Activated T-cell treated with anti-CD3 and anti-CD28 coated beads for 24 hours (primary cell): ENCODE measurements at places on chromosomes 4 and X.
A peak's percentile ranks its signal among the peaks of the same experiment; 100 is the strongest.

- no peak for DNase-seq
Measured at GRCh38 chr4:1544861-1545281, 138.6 kb upstream of the NKX1-1 start.

DNA sequence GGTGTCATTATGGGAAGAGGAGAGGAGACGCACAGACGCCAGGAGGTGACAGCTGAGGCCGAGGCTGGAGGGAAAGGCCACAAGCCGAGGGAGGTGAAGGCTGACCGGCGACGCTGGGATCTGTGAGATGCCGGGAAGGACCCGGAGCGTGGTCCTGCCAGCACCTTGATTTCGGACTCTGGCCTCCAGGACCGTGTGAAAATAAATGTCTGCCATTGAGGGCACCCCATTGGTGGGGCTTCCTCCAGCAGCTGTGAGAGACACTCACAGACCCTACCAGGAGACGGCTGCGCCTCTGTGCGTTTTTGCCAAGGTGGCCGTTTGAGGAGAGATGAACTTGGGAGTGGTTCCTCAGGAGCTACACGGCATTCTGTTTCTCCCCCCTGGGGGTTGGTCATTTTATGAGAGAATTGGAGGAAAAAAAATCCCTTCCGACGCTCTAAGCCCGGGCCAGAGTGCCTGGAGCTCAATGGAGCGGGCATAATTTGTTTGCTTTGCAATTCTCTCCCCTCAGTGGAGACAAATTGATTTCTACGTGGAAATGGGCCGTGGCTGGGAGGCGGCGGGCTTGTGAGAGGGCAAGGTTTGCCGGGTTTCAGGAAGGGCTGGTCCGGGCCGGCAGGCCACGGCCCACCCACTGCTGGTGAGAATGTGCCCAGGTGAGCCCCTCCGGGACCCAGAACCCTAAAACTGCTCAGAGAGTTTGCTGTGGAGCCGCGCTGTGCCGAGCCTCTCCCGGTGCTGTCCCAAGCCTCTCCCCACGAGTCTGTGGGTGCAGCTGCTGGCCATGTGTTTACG is 53.9 kb downstream of the CPZ start:
- DNase-seq = no peak

DNA sequence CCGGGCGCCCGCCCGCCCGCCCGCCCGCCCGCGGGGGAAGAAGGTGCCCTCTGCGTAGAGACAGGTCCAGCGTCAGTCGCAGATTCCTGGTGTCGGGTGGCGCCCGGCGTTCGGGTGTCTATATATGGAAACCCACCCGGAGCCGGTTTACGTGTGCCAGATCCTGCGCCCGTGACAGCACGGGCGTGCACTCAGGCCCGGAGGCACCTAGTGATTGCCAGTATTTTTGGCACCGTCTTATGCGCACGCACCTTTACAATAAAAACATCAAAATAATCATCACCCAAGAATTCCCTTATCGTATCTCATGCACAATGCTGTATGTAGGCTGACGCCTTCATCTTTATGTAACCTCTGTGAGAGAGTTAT is 519 bp downstream of the SLC25A4 start:
- no peak for DNase-seq

- no peak for DNase-seq
Measured at GRCh38 chr4:65651751-65652150, 18.5 kb downstream of the EPHA5 start.

- no peak for DNase-seq
Measured at GRCh38 chr4:122815248-122815647, 11.4 kb upstream of the FGF2 start.

DNA sequence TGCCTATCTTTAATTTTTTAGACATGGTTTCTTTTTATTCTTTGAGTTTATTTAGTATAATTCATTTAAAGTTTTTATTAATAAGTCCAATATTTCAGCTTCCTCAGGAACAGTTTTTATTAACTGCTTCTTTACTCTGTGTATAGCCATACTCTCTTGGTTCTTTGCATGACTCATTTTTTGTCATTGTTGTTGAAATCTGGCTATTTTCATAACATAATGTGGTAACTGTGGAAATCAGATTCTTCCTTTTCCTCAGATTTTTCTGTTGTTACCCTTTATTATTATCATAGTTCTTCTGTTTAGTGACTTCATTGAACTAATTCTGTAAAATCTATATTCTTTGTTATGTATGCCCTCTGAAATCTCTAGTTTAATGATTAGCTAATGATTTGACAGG is 124.9 kb upstream of the CYSLTR1 start:
- DNase-seq = no peak

DNA sequence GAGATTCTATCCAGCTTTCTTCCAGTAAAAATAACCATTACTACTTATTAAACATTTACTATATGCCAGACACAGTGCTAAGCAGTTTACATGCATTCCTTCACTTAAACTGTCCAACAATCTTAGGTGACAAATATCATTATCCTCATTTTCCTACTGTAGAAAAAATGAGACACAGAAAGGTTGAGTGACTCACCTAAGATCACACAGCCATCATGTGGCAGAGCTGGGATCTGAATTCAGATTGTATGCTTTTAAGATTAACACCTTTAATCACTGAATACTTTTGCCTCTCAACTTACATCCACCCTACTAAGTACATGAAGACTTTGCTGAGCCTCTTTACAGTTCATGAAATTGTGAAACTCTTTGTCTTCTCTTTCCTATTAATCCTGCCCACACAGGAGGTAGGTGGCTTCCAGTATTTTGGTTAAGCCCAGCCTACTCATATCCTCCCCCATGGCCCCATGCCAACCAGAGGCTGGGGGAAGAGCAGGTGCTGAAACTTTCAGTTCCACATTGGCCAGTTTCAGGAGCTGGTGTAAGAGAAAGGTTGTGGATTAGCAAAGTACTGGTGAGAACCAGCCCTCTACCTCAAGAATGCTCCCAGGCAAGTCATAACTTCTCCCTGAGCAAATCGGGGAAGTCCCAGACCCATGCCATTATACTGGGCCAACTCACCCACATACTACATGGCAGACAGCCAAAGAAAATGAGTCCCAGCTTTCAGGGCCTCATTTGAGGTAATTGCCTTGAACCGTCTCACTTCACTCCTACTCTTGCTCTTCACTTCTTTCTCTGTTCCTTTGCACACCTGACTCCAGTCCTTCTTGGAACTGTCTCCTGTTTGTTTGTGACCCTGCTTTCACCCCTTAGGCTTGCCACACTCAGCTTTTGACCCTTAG is 211.1 kb downstream of the GUCY2F start:
- DNase-seq = no peak

DNA sequence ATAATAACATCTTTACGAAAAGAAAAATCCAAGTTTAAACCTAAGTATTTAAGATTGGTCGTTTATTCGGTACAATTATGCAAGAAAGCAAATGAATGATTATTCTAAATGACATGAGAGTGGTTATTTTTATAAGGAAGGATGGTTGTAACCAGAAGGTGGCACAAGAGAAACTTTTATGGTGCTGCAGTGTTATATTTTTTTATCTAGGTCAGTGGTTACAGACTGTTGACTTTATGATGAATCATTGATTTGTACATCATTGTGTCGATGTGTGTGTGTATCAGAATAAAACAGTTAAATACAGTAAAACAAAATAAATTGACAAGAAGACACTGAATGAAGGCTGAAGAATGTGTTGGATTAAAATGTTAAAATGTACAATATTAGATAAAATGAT is 9.8 kb downstream of the DCAF8L2 start:
- DNase-seq = no peak

GRCh38 chrX:108268434-108269080 is 169.7 kb downstream of the COL4A6 start:
- no peak for DNase-seq

DNA sequence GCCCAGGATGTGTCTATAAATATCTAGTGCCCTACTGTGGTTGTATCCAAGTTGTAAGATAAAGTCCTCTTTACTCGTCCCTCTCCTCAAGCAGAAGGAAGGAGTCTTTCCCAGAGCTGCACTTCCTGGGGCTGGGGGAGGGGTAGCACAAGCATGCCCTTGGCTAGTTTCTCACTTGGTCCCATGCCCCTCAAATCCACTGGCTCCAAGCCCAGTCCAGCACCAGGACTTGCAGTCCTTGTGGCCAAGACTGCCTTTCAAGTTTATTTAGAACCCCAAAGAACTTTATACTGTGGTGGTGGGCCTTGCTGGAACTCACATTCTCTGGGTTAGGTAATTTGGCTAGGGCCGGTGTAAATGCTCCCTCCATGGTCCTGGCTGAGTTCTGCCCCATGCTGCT is 43.2 kb upstream of the SLC10A4 start:
- no peak for DNase-seq

- no peak for DNase-seq
Measured at GRCh38 chrX:94401426-94401825, 727.4 kb downstream of the FAM133A start.

DNA sequence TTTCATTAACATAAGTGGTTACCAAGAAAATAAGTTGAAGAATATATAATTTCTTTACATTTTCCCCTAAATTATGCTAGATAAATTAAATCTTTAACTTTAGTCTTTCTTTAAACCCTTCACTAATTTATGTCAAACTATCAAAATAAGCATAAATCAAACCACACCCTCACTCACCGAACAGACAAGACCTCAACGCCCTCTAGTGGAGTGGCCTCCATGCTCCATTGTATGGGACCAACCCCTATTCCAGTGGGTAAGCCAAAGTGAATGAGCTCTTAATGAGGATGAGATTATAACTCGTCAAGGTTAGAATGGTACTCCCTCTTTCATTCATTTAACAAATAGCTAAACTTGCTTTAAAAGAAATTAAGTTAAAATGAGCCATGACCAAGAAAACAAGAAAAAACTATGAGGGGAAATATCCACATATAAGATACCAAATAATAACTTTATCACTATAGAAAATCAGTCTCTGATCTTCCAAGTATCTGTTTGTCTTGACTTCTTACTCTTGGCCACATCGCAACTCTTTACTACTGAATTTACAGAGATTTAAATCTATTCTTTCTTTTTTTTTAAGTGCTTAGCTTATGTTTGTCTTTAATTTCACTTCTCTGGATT is 15.6 kb upstream of the BBS12 start:
- DNase-seq = peak; percentile 70

DNA sequence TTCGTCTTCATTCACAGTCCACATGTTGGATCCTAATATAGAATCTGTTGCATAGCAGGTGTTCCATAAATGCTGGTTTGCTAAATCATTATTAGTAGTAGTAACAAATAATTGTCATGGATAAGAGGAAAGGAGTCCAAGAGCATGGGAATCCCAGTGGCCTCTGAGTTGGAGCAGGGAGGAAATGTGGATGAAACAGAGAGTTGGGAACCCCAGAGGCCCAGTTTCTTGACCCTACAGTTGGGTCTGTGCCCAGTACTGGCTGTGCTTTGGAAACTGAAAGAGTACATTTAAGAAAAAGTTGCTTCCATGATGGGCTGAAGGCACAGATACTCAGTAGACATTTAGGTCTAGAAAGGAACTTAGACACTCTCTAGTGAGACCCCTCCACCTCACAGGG is 149.4 kb upstream of the PSAPL1 start:
- DNase-seq = no peak

- no peak for DNase-seq
Measured at GRCh38 chr4:167176723-167177367, 57.4 kb downstream of the SPOCK3 start.

DNA sequence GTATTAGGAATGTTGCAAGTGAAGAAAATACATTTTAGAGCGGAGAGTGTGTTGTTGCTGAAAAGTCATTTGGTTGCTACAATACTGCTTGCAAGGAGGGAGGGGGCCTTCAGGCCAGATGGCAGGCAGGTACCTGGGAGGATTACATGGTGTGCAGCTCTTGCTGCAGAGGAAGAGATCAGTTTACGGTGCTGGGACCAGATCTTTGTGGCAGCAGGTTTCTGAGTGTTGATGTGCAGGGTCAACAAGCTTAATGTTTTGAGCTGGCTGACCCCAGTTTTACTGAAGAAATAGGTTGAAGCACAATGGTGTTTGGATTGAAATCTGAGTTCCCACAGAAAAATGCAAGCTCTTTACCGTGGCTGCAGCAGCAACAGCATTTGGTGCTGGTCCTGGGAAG is 96.4 kb upstream of the DDIT4L start:
- no peak for DNase-seq

GRCh38 chrX:141375011-141375760 is 132.9 kb upstream of the SPANXC start:
- DNase-seq = no peak

GRCh38 chr4:86653237-86653865 is 59.2 kb downstream of the PTPN13 start:
- no peak for DNase-seq

- no peak for DNase-seq
Measured at GRCh38 chr4:19850909-19851308, 400.8 kb upstream of the SLIT2 start.

GRCh38 chr4:137025484-137026059 is 506.7 kb downstream of the PCDH18 start:
- no peak for DNase-seq

DNA sequence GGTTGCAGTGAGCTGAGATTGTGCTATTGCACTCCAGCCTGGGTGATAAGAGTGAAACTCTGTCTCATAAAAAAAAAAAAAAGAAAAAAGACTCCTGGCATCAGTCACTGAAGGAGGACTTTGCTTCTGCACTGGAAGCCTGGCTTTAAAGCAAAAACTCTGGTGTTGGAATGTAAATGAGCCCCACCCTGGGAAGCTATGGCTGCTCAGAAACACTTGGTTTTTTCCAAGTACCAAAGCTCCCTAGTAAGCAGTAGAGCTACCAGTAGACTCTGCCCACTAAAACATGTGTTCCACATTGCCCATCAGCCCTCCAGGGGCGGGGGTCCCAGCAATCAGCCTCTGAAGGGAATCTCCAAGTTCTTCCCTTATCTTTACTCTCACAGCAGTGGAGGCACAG is 154.4 kb downstream of the SHROOM3 start:
- no peak for DNase-seq

GRCh38 chr4:138013625-138014024 is 228.5 kb downstream of the SLC7A11 start:
- no peak for DNase-seq

GRCh38 chr4:116099596-116099995 is 985.8 kb downstream of the TRAM1L1 start:
- DNase-seq = no peak

DNA sequence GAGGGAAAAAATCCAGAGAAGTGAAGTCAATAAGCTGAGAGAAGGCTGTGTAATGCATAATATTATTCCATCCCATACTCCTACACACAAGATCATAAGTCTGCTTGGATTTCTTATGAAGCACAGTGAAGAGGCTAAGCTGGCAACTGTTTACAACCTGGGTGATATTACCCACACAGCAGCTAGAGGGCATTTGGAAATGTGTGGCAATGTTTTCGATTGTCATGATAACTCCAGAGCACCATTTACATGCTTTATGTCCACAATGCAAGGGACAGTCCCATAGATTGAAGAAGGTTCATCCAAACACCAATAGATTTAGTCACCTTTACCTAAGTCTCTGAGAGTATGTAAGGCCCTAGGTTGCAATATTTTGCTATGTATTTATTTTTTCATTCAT is 412.2 kb downstream of the PPP3CA start:
- DNase-seq = no peak

- no peak for DNase-seq
Measured at GRCh38 chrX:38578167-38578566, 16.8 kb downstream of the TSPAN7 start.

DNA sequence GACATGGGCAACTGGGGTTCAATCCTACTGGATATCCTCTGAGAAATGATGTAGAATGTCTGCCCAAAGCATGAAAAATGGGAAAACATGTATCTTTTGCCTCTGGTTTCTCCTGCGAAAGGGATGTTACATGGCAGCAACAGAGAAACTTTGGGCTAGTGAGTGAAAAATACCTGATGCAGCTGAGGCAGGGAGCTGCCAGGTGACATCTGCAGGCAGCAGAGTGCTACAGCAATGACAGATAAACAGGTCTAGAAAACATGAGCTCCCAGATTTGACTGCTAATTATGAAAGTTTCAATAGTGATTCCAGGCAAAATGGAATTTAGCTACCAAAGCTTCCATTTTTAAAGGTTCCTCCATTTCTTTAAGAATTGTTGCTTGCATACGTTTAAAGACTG is 4.8 kb upstream of the CXCL1 start:
- DNase-seq = no peak
